ENCODE measurements at places on chromosomes 6 and 20. TPM values are rescaled to one million over a fixed set of nuclear protein-coding genes. Genes with fewer than 3 reads are reported as not detected.

The ANKRD66 gene
- not detected for total RNA-seq

The SNX14 gene
- 47.8 TPM for total RNA-seq

The HLA-DRB1 gene
- total RNA-seq, result 718 TPM

The RAD21L1 gene
- not detected for total RNA-seq

The RCAN2 gene
- not detected for total RNA-seq

The KCNK16 gene
- not detected for total RNA-seq

The RAET1E gene
- total RNA-seq, result not detected

The MYLK4 gene
- 0.05 TPM for total RNA-seq

The SPATA2 gene
- 10.1 TPM for total RNA-seq

The COL11A2 gene
- 0.51 TPM for total RNA-seq

The DDO gene
- total RNA-seq, result not detected

The GJA1 gene
- total RNA-seq, result 0.45 TPM

The REM1 gene
- not detected for total RNA-seq

DNA sequence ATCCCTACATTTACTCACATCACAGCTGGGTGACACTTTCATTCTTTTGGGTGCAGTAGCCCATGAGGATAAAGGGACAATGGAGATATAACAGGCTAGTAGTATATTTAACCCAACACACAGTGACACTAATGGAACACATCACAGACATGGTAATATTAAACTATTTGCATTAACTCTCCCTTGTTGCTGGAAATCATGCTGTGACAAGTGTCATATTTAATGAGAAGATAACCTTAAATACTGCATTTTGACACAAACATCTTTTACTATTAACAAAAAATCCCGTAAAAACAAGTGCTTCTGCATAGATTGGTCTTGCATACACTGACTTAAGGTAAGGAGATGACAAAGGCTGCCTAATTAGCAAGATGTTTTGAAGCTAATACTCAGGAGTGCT, 45.5 kb downstream of the CNR1 start:
- no peaks in the 10 kb centered on the region for H3K36me3 ChIP-seq
- DNase-seq, result no peak
- H3K4me1 ChIP-seq, result no peaks in the 10 kb centered on the region
- H3K27me3 ChIP-seq, result no peaks in the 10 kb centered on the region
- H3K27ac ChIP-seq, result no peak overlapping the region

- H3K4me1 ChIP-seq, result no peaks in the 10 kb centered on the region
- no peak for DNase-seq
- no peak overlapping the region for H3K4me3 ChIP-seq
- no peak overlapping the region for H3K27ac ChIP-seq
These were observed 140.1 kb downstream of the CEBPB start for GRCh38 chr20:50330504-50331313.

DNA sequence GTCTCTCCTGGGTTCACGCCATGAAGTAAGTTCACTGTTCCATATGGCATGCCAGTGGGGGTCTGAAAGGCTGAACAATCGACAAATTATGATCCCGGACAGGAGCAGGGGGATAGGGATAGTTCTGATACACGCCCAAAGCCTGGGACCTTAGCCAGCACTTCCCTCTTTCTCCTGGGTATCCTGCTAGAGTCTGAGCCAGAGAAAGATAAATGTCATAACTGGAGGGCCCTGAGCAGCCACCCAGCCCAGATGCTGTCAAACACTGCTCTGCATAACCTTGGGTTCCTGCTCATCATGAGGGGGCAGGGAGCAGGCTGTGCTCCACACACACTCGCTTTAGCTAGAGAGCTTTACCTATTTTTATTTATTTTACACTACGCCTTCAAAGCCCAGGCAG, 12.3 kb downstream of the EDEM2 start:
- DNase-seq, result no peak
- H3K27ac ChIP-seq, result no peak overlapping the region
- no peaks in the 10 kb centered on the region for H3K4me1 ChIP-seq
- H3K27me3 ChIP-seq, result no peaks in the 10 kb centered on the region
- no peak overlapping the region for H3K4me3 ChIP-seq
- peaks cover 23% of the 10 kb centered on the region for H3K36me3 ChIP-seq

- peaks cover 6% of the 10 kb centered on the region for H3K4me1 ChIP-seq
- H3K27me3 ChIP-seq, result no peaks in the 10 kb centered on the region
- H3K4me3 ChIP-seq, result peak overlapping the region; percentile 93
- peak overlapping the region; percentile 88 for H3K27ac ChIP-seq
- no peaks in the 10 kb centered on the region for H3K36me3 ChIP-seq
- DNase-seq, result peak; percentile 36
These were observed 844 bp upstream of the ABRACL start for GRCh38 chr6:139027620-139028182.

GRCh38 chr6:134422426-134423231, 104.7 kb upstream of the SGK1 start:
- no peaks in the 10 kb centered on the region for H3K4me1 ChIP-seq
- H3K4me3 ChIP-seq, result no peak overlapping the region
- H3K27ac ChIP-seq, result no peak overlapping the region
- no peak for DNase-seq
- H3K36me3 ChIP-seq, result no peaks in the 10 kb centered on the region

DNA sequence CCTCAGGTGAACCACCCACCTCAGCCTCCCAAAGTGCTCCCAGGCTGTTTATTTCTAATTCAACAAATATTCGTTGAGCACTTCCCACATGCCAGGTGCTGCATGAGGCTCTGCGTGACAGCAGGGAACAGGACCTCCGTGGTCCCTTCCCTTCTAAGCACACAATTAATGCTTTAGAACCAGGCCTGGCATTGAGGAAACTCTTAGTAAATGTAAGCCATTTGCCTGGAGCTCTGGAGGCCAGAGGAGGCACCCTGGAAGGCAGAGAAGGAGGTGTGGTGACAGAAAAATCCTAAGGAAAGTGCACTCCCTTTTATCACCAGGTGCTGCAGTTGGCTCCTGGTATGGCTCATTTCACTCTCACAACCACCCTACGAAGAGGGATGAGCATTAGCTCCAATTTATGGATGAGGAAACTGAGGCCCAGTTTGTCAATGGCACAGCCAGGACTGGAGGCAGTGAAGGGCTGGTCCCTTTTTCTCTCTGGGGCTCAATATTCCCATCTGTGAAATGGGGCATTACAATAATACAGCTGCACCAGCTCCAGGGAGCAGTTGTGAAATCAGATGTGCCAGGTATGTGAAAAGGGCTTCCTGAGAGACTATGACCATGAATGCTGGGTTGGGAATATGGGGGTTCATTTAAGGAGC, 8.1 kb upstream of the ID1 start:
- H3K27ac ChIP-seq, result no peak overlapping the region
- no peak overlapping the region for H3K4me3 ChIP-seq
- H3K36me3 ChIP-seq, result no peaks in the 10 kb centered on the region
- DNase-seq, result no peak
- H3K4me1 ChIP-seq, result peaks cover 6% of the 10 kb centered on the region

DNA sequence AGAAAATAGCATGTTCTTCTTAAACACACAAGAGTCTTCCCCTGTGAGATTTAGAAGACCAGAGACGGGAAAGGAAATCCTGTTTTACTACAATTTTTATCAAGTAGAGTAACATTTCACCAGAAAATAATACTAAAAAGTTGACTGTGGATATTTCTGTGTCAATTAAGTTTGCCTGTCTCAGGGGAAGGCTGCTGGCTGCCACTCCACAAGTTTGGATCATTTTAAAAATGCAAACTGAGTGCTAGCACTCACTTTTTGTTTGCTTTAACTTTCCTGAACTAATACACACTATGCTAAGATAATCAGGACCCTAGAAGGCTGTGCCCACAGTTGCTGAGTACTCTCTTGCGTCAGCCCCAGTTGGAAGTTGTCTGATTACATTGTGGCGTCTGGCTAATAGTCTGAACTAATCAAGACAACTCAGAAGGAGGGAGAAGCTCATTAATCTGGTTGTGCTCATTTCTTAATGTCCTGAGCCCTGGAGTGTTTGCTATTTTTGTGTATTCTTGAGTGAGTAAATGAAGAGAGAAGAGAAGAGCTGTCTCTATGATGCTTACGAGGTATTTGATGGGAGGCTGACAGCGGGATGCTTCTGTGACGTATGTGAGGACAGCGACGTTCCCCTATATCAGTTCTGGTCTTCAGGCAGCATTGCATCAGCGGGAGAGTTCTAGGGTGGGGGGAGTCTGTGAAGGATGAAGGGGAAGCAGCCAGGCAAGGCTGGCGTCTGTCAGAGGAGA, 664.2 kb downstream of the QKI start:
- no peak for DNase-seq
- H3K36me3 ChIP-seq, result no peaks in the 10 kb centered on the region
- H3K27ac ChIP-seq, result no peak overlapping the region
- H3K4me3 ChIP-seq, result no peak overlapping the region

- no peaks in the 10 kb centered on the region for H3K27me3 ChIP-seq
- DNase-seq, result no peak
- H3K27ac ChIP-seq, result no peak overlapping the region
- H3K4me3 ChIP-seq, result no peak overlapping the region
- no peaks in the 10 kb centered on the region for H3K4me1 ChIP-seq
These were observed 877.5 kb downstream of the TFAP2A start for GRCh38 chr6:9537381-9537780.

- H3K4me1 ChIP-seq, result no peaks in the 10 kb centered on the region
- H3K27me3 ChIP-seq, result no peaks in the 10 kb centered on the region
- no peaks in the 10 kb centered on the region for H3K36me3 ChIP-seq
- H3K4me3 ChIP-seq, result no peak overlapping the region
- H3K27ac ChIP-seq, result no peak overlapping the region
- no peak for DNase-seq
These were observed 73.4 kb upstream of the FBXO30 start for GRCh38 chr6:145887969-145888368.

- no peaks in the 10 kb centered on the region for H3K27me3 ChIP-seq
- H3K4me3 ChIP-seq, result no peak overlapping the region
- no peaks in the 10 kb centered on the region for H3K4me1 ChIP-seq
- H3K36me3 ChIP-seq, result no peaks in the 10 kb centered on the region
- no peak for DNase-seq
- no peak overlapping the region for H3K27ac ChIP-seq
These were observed 7.7 kb upstream of the KLHL31 start for GRCh38 chr6:53673162-53673727.

DNA sequence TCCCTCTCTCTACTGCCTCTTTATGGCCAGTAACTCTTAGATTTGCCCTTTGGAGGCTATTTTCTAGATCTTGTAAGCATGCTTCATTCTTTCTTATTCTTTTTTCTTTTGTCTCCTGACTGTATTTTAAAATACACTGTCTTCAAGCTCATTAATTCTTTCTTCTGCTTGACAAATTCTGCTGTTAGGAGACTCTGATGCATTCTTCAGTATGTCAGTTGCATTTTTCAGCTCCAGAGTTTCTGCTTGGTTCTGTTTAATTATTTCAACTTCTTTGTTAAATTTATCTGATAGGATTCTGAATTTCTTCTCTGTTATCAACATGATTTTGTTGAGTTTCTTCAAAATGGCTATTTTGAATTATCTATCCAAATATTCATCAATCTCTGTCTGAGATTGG, 25.0 kb upstream of the SDCBP2 start:
- H3K36me3 ChIP-seq, result peaks cover 21% of the 10 kb centered on the region
- H3K4me1 ChIP-seq, result peaks cover 11% of the 10 kb centered on the region
- H3K4me3 ChIP-seq, result no peak overlapping the region

DNA sequence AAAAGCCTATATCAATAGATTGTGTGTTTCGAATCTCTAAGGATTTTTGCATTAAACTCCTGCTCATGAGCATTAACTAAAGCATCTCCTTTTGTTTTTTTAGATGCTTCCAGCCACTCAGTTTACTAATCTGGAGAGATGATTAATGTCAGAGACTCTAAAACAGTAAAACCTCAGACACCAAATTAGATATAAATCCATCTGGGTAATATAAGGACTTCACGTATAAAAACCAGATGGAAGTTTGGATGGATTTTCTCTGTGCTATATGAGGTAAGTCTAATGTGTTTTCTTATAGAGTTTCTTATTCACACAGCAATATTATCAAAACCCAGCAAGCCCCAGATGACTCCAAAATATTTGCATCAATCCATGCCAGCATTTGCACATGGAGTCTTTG, 137.2 kb downstream of the SYNE1 start:
- no peak overlapping the region for H3K4me3 ChIP-seq
- no peak overlapping the region for H3K27ac ChIP-seq
- no peaks in the 10 kb centered on the region for H3K4me1 ChIP-seq
- H3K36me3 ChIP-seq, result no peaks in the 10 kb centered on the region

DNA sequence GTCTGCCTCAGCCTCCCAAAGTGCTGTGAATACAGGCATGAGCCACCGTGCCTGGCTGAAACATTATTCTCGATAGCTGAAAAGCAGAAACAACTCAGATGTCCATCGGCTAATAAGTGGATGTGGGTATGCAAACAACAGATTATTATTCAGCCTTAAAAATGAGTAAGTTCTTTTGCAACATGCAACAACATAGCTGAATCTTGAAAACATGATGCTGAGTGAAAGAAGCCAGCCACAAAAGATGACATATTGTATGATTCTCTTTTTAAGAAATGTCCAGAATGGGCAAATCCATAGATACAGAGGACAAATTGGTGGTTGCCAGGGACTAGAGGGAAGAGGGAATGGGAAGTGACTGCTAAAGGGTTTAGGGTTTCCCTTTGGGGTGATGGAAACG, 61.7 kb downstream of the RIOK1 start:
- H3K4me1 ChIP-seq, result no peaks in the 10 kb centered on the region
- H3K4me3 ChIP-seq, result no peak overlapping the region
- DNase-seq, result no peak
- no peaks in the 10 kb centered on the region for H3K36me3 ChIP-seq
- H3K27ac ChIP-seq, result no peak overlapping the region

- no peak overlapping the region for H3K27ac ChIP-seq
- H3K27me3 ChIP-seq, result no peaks in the 10 kb centered on the region
- H3K4me1 ChIP-seq, result no peaks in the 10 kb centered on the region
- H3K4me3 ChIP-seq, result no peak overlapping the region
- H3K36me3 ChIP-seq, result no peaks in the 10 kb centered on the region
- no peak for DNase-seq
These were observed 246.8 kb upstream of the SGK1 start for GRCh38 chr6:134564705-134565104.

DNA sequence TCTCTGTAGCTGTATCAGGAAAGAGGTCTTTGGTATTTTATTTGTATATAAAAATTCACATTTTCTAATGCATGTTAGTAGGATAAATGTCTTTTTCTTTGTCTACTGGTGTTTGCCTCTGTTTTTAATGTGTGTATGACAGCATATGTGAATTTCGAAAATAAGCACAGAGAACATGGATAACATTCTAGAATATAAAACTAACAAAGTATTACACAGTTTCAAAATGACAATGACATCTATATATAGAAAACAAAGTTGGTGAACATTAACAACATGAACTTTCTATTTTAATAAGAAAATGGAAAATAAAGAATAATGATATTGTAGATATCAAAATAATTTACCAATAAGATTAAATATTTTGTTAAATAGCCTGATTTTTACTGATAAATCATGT, 608.0 kb downstream of the COL12A1 start:
- H3K4me3 ChIP-seq, result no peak overlapping the region
- H3K27me3 ChIP-seq, result no peaks in the 10 kb centered on the region
- H3K4me1 ChIP-seq, result peaks cover 17% of the 10 kb centered on the region
- no peak for DNase-seq
- peak overlapping the region; percentile 35 for H3K27ac ChIP-seq

Measured in GM12878 (cell line).